Gastrocnemius medialis (tissue), 4 donors: ENCODE measurements at places on chromosomes 2 and 18. TPM values are rescaled to one million over a fixed set of nuclear protein-coding genes. Genes with fewer than 3 reads are reported as not detected.

GRCh38 chr18:22546905-22547570, 129.3 kb upstream of the CTAGE1 start:
- no peak for DNase-seq

- no peak for DNase-seq
Observed at GRCh38 chr2:29139731-29140130, 24.5 kb downstream of the CLIP4 start.

GRCh38 chr18:71115261-71115660, 826.4 kb downstream of the SOCS6 start:
- DNase-seq = no peak

GRCh38 chr18:46759890-46760289, 3.0 kb upstream of the ST8SIA5 start:
- DNase-seq = no peak

DNA sequence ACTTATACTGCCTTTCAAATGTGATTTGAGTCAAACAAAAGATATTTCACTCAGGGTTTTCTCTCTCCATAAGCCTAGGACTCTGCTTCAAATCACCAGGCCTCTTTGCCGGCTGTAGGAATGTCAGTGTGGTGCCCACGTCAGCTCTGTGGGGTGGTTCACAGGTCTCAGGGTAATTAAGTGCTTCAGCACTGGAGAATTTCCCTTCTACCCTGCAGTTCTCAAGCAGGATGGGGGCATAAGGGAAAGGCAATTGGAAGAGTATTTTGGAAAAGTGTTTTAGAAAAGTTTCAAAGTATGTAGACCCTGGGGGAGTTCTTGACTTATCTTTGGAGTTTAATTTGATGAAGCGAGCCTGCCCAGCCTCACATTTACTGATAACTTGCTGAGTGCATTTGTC, 9.6 kb downstream of the CNGA3 start:
- DNase-seq = no peak

DNA sequence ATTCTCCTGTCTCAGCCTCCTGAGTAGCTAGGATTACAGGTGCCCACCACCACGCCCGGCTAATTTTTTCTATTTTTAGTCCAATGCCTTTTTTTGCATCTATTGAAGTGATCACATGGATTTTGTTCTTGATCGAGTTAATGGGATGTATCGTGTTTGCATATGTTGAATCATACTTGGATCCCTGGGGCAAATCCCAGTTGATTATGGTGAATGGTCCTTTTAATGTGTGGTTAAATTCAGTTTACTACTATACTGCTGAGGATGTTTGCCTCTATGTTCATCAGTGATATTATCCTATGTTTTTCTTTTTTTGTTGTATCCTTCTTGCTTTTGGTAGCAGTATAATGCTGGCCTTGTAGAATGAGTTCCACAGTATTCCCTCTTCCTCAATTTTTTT, 8.2 kb upstream of the TTC21B start:
- no peak for DNase-seq

GRCh38 chr2:38000485-38001222, 75.3 kb downstream of the CYP1B1 start:
- DNase-seq = no peak

DNA sequence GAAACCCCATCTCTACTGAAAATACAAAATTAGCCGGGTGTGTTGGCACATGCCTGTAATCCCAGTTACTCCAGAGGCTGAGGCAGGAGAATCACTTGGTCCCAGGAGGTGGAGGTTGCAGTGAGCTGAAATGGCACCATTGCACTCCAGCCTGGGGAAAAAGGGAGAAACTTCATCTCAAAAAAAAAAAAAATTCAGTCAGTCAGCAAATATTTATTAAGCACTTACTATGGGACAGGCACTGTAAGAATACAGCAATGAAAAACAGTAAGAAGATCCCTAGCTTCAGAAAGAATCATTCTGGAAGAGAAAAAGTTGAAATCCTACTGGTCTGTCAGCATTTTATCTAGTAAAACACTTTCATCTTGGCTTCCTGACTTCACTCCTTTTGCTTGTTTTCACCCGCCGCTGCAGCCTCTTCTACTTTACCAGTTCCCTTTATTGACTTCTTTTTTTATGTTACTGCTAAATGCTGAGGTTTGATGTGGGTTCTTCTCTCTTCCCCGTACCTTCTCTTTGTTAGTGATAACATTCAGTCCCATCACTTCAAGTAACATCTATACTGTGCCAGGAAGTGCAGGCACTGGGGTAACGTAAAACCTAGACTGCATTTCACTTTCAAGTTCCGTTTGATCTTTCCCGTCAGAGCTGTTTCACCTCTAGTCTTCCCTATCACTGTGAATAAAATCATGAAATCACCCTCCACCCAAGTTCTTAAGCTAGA, 10.8 kb upstream of the TAF4B start:
- no peak for DNase-seq

ERFE gene
- 0.80 TPM for total RNA-seq

MC2R gene
- not detected for total RNA-seq

C2orf78 gene
- total RNA-seq = not detected

UGT1A8 gene
- total RNA-seq = not detected

G6PC2 gene
- not detected for total RNA-seq
